ENCODE measurements at places on chromosomes 16 and 17.

DNA sequence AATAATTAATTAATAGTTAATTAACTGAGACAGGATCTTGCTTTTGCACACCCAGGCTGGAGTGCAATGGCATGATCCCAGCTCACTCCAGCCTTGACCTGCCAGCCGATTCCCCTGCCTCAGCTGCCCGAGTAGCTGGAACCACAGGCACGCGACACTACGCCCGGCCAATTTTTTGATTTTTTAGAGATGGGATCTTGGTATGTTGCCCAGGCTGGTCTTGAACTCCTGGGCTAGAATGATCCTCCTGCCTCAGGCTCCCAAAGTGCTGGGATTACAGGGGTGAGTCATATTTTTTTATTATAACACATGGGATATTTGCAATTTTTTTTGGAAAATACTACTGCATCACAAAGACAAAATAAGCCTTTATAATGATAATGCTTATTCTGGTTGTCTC is 30.4 kb upstream of the BCAR1 start:
- DNase-seq, result no peak

- DNase-seq, result no peak
Measured at GRCh38 chr17:76106703-76107102, 3.1 kb upstream of the EXOC7 start.

- DNase-seq, result no peak
Measured at GRCh38 chr16:49292413-49292812, 10.8 kb upstream of the CBLN1 start.

- DNase-seq, result no peak
Measured at GRCh38 chr16:73023752-73024570, 24.0 kb downstream of the ZFHX3 start.

DNA sequence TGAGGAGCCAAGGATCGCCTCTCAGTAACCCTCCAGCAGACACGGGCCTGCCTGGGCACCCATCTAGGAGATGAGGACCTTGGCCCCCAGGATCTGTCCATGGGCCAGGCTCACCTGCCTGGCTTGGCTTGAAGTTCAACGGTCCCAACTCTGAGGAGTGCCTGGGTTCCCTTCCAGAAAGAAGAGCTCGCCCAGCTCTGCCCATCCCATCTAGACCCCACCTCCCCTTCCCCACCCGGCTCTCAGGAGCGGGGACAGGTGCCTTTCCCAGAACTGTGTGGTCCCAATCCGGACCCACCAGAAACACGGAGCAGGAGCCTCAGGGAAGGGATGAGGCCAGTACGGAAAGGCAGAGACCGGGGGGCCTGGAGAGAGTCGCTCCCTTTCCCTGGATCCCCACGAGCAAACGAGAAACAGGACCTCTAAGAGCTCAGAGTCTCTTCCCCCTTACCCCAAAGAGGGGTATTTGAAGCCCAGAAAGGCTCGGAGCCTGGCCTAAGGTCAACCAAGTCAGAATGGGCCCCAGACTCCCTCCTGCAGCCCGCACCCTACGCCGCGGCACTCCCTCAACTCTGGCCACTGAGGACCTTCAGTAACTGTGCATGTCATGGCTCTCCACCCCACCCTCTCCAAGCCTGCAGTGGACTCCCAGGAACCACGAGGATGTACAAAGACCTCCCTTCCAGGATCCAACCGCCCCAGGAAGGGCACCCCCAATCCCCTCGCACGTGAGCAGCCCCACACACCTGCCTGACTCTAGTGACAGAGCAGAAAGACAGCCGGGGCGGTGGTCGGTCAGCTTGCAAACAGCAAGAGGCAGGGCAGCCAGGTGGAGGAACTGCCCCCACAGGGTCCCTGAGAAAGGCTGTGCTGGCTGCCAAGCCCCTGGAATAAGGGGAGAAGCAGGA is 5.4 kb downstream of the CLUH start:
- DNase-seq, result no peak

- DNase-seq, result no peak
Measured at GRCh38 chr17:17079336-17079735, 37.1 kb downstream of the MPRIP start.

DNA sequence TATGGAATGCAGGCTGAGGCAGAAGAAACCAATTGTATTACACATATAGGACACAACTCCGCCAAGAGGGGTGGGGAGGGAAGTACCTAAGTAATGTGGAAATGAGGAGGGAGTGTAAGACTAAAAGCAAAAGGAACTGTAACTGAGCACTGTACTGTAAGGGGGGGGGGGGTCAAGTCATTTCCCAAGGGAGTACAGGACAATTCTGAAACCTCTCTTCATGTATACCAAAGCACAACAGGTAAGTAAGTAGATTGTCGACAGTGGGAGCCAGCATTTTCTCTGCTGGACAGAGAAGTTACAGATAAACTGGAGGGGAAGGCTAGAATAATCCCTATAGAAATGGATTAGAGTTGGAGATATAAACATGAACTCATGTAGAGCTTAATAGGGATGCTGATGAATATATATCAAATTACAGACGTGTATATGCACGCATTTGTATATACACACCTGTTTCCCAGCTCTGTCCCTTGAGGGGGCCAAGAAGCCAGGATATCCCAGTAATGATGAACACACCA is 6.4 kb downstream of the USP22 start:
- DNase-seq, result no peak

DNA sequence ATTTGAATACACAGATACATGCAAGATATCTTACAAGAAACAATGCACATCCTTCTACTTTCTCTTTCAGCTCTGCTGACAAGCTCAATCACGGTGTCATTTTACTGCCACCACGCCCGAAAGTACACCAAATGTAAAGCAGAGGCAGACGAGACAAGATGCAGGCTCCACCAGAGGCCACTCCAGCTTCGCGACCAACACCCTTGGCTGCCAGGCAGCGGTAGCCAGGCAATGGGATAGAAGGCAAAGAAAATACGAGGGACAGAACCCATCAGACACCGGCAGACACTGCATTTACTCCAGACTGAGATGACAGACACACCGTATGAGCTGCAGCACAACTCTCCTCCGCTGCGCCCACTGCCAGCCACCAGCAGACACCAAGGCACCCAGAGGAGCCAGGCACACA is 41.0 kb downstream of the USP22 start:
- DNase-seq, result no peak

DNA sequence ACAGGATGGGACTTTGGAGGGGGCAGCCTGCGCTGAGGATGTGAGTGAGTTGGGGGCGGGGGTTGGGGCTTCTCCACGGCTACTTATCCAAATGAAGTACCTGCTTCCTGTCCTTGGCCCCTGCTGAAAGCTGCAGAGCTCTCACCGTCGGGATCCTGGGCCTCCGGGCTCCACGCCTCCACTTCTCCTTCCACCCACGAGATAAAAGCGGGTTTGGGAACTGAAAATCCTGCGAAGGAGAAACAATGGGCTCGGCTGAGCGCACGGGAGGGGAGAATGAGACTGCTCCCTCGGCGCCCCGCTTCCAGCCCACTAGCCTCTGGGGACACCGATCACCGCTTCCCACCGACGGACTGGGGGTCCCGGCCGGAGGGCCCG is 486 bp downstream of the ZNF785 start:
- no peak for DNase-seq

- DNase-seq, result no peak
Measured at GRCh38 chr17:69457603-69458002, 43.1 kb downstream of the MAP2K6 start.

DNA sequence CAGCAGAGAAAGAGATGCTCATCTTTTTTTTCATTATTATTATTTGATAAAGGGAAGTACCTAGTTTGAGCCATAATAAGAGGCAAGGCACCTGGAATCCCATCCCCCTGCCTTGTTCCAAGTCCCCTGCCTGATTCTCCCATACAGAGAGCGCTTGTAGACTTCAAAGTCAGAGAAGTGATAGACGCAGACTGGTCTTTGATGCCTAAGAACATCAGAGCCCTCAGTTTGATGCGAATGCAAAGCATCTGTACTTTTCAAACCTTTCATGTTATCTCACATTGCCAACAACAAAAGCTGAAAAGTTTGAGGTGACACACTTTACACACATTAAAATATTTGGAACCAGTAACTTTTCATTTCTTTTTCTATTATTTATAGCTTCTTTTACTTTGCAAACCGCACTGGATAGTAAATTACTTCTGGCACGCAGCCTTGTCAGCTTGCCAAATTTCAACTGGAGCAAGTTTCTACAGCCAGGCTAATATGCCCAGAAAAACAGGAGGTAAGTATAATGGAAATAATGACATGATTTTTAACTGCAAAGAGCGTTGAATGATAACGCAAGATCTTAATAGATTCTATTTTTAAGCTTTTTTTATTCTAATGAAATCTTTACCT is 5.9 kb upstream of the UTP6 start:
- no peak for DNase-seq

DNA sequence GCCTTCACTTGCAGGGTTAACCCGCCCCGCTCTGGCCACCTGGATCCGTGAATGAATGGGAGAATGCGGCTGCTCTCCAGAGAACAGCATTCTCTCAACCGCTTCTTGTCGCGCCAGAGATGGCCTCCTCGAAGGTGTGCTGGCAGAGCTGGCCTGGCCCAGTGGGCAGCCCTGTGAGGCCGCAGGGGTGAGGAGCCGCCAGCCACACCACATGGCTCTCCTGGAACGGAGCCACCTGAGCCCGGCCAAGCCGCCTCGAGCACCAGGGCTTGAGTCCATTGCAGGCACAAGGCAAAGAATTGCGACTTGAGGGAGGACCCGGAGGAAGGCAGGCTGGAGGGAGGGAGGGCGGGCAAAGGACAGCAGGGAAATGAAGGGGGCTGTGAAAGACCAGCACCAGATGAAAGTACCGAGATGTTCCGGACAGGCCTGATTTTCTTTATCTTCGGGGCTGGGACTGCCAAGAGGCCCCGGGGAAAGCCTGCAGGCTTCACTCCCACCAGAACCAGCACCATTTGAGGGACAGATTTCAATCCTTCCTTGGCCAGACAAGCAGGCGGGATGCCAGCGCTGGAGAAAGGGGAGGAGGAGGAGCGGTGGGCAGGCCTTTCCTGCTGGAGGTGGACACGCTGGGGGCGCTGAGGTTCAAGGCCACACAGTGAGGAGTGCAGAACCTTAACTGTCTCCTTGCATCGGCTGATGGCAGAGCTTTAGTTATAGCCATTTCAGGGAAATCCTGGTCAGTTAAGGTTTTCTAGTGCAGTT is 69.4 kb downstream of the MRC2 start:
- DNase-seq, result no peak

- peak; percentile 11 for DNase-seq
Measured at GRCh38 chr16:69566240-69566980, 644 bp downstream of the NFAT5 start.

DNA sequence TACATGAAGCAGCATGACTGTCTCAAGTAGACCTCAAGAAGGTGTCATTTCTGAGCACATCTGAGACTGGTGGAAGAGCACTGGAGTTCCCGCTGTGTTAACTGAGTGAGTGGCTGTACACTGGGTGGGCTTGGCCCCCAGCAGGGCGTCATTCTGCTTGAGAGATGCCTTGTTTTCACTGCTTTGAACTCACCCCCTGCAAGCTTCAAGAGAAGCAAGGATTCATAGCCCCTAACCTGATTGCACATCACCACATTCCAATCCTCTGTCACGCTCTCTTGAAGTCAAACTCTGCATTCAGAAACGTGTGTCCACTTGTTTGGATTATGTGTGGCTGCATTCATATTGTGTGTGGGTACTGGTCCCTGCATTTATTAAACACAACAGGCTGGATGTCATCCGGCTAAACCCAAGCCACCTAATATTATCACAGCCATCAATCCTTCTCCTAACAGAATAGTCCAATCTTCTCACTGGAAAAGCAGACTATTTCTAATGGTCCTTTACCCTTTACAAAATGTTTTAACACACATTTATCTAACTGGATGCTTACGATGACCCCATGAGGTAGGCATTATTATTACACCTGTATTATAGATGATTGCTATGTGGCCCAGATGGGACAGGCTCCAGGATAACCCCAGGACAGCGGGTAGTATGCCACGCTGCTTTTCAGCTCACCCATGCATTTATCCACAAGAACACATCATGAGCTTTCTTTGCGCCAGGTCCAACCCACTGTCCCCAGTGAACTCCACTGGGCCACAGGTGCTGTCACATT is 76.3 kb downstream of the USP31 start:
- no peak for DNase-seq

DNA sequence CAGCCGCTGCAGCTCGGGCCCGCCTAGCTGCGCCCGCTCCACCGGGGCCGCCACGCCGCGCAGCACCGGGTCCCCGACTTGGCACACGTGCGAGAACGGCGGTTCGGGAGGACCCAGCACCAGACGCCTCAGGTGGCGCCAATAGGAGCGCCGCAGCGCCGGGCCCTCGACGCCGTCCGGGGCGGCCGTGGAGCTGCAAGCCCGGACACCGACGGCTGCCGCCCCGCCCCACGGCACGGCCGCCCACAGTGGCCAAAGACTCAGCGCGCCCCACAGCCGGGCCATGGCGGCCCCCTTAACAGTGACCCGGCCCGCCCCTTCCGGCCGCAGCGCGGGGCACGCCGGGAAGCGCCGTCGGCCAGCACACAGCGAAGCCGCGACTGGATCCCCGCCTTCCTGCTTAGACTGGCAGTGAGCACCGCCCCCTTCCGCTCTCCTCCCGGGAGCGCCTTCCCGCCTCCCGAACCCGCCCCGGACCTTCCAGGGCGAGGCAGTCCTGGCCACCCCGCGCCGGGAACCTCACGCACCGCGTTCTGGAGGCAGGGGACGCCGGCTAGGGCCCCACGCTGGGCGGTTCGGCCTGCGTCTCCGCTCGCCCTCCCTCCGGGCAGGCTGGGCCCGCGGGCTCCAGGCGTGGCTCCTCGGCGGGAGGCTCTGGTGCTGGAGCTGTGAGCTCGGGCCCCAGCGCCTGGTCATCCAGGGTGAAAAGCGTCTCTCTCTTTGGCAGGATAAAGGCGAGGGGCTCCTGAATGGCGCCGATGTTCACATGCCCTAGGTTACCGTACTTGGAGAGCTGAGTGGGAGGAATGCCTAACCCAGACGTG is at the start of gene PDF:
Gene PDF, minus strand, starts transcription at position 303 of the 824 bp plus-strand sequence. Its CDS starts 18 bp downstream, at position 285.
- peak; percentile 73 for DNase-seq

Measured in activated naive CD4-positive, alpha-beta T cell (primary cell).